ENCODE measurements at places on chromosomes 1 and 21.

DNA sequence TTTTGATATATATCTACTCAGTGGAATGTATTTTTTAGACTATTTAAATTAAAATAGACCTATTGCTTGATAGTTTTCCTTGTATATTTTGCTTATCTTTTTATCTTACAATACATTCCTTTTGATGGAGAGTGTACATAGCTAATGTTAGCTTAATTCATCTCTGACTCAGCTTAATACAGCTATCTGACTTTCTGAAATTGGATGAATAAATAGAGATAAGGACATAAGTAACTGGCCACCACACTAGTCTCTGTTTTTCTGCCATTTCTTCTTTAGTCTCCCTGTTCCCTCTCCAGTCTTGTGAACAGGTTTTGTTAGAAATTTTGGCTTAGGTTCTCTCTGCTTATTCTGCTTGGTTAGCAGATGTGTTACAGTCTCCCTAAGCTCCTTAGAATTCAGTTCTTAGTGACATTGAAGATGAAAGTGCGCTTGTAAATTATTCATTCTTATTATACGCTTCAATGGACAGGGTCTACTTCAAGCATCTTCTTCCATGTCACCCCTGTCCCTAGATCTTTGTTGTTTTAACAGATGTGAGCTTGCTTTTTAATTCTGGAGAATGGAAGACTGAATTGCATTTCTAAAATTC lies 59.6 kb downstream of the XPR1 start:
- no peak for DNase-seq

DNA sequence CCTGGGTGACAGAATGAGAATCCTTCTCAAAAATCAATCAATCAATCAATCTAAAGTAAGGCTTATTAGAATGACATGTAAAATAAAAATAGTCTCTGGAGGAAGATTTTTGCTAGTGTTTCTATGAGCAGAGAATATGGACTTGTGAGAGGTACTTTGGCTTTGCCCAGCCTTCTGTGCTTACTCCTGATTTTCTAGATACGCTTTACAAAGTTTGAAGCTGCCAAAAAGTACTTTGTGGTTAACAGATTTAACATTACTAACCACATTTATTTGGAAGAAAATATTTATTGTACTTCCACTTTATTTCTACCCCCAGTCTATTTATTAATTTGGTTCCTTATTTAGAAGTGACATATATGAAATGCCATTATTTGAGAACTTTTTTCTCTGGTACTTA lies 41.0 kb downstream of the CEP350 start:
- no peak for DNase-seq

DNA sequence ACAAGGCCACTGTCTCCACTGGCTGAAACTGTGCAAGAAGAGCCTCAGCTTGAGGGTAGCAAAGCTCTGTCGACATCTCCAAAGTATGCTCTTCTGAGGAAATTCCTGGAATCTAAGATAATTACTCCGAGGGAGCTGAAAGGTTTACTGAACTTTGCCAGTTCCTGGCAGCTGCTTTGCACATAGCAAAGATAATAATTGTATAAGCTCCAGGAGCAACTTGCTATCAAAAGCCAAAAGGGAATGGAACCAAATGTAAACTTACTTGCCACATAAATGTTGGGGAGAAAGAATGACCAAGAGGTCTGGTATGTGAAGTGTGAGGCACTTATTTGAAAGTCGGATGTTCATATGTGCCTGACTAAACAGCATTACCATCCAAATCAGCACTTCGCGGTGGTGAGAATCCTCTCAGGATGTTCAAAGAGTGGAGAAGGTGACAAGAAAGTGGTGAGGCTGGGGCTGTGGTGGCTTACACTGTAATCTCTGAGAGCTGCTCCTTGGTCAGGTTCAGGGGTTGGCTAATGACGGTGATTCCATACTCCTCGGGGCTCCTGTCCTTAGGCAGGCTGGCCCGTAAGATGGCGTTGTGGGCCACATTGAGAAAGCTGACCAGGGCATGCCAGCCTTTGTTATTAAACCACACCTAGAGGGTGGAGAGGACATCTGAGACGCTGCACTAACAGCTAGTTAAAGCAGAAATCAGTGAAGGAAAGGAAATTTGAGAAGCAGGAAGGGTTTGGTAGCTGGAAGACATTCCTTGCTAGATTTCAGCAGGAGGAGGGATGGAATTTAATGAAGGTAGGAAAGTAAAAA lies 100.0 kb downstream of the ABCA4 start:
- no peak for DNase-seq

DNA sequence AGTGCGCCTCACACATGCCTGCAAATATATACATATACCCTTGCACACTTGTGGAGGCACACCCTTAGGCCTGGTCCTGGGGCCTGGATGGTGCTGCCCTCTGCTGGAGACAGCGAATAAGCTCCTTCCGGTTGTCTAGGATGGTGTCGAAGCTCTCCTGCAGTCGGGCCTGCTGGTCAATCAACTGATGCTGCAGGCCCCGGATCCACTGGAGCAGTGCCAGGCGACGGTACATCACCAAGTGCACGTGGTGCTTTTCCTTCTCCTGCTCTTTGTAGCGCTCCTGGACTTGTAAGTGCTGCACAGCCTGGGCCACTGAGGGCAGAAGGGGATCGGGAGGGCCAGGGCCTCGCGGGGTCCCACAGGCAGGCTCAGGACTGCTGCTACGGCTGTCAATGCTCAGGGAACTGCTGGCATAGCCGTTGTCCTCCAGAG lies 3.1 kb downstream of the C1orf216 start:
- DNase-seq, result peak; percentile 87

DNA sequence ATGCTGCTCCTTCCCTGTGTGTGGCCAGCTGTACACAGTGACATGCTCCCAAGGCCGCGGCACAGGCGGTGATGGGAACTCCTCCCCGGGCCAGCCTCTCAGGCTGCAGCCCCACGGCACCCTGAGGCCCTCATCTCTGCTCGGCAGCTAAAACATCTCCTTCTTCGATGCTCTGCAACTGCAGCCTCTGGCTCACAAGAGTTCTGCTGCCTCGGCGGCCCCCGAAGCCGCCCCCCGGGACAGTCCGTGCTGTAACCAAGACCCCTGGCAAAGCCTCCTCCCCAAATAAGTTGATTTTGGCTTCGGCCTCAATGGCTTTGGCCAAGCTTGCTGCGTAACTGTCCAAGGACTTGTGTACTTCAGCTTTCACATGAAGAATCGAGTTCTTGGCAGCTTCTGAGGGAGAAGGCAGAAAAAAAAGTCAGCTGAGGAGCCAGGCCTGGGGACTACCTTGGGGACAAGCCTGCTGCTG lies 51.3 kb downstream of the GPR161 start:
- DNase-seq, result no peak

All from suppressor macrophage (primary cell).